ENCODE measurements at places on chromosomes 2 and 18.

DNA sequence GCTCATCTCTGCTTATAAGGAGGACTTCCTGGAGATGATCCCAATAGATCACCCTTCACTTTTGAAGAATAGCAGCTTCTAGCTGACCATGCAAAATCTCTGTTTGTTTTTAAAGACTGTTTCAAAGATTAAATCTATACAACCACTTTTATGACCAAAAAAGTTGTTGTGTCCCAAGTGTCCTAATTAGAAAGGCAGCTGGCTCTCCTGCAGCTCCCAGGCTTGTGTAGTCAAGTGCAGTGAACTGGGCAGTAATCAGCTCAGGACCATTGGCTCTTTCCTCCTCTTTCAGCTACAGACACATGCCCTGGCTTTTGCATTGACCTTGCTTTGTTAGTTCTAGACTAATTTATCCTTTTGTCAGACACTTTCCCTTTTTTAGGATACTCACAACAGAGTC is 10.4 kb downstream of the ST8SIA3 start:
- DNase-seq: no peak

DNA sequence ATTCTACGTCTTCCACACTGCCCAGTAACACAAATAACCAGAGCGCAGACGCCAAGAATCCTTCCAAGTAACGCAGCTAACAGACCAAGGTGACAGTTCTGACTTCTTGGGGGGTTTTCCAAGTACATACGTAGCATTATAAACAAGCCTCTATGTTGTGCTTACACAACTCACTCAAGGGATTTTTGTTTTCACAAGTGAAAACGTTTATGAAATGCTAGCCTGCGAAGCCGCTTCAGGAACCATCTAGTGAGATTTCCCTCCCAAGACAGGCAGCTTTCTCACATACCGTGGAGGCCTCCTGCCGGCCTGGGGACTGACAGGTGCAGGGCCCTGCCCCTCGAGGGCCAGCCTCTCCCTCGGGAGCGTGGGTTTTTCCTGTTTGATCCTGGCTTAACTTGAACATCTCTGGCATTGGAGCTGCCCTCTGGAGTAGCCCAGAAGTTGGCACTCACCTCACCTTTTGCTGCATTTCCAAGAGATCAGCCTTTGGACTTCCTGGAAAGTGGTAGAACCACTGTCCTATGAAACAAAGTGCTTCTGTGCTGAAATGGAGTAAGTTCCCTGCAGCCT is 151.1 kb downstream of the MBP start:
- no peak for DNase-seq

- no peak for DNase-seq
Measured at GRCh38 chr2:161102770-161103450, 57.3 kb upstream of the TANK start.

DNA sequence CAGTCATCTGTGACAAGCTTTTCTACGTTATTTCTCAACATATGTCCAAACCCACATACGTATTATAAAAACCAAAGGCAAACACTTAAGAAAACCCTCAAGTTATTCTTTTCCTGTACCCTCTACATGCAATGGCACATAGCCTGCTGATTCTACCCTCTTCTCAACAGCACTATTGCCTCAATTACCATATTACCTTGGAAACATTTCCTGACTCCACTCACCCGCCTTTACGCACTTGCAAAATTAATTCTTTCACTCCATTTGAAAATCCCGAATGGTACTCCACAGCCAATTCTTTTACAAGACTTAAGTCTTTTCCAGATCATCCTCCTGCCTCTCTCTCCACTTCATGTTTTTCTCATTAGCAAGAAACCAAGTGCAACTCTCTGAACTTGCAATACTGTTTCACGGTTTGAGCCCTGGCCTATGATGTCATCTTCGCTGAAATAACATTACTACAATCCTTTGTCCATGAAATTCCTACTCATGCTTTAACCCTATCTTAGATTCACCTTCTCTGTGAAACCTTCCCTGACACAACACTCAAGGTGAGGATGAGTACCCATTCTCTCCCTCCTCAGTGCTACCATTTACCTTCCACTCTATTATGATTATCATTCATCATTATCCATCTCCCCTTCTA is 29.0 kb downstream of the SESTD1 start:
- DNase-seq: no peak

GRCh38 chr2:239361311-239361642 is 39.5 kb downstream of the HDAC4 start:
- DNase-seq: no peak

DNA sequence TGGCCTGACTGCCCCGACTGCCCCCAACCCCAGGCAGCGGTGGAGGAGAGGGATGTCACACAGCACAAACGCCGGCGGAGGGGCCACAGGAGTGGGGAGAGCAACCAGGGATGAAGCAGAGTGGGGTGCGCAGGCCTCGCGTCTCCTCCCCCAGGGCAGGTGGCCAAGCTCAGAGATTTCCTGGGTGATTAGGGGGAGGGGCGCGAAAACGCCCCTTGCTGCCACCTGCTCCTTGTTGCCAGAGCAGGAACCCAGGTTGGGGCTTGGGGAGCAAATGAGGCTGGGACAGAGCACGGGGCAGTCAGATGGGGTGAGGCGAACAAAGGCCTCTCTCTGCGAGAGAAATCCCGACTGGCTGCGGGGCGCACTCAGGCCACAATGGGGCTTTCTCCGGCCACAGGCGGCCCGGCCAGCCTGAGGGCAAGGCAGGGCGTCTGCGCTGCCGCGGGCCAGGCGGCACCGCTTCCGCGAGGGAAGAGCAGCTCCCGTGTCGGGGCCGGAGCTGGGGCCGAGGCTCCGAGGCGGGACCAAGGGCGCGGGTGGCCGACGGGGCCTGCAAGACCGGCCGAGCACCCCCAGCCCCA is 11.5 kb downstream of the TEX44 start:
- DNase-seq: peak; percentile 61

DNA sequence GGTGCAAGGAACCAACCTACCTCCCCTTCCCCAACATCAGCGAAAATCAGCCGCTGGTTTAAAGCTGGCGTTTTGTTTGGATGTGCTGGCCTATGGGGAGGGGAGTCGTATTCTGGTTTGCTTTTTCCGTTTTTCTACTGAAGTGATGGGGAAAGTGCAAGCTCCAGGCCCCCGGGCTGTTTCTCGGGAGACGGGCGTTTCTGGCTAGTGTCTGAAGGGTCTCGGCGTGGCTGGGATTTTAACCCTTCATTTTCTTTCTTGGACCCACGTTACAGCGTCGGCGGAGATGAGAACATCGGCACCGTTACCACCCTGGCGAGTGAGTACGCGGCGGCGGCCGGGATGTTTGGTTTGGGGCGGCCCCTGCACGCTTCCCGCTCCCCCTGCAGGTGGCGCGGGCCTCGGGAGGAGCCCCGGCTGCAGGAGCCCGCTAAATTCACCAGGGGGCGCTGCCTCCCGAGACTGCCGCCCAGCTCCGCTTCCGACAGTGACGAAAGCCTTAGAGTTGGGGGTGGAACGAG is 70.7 kb downstream of the PLB1 start:
- peak; percentile 85 for DNase-seq

DNA sequence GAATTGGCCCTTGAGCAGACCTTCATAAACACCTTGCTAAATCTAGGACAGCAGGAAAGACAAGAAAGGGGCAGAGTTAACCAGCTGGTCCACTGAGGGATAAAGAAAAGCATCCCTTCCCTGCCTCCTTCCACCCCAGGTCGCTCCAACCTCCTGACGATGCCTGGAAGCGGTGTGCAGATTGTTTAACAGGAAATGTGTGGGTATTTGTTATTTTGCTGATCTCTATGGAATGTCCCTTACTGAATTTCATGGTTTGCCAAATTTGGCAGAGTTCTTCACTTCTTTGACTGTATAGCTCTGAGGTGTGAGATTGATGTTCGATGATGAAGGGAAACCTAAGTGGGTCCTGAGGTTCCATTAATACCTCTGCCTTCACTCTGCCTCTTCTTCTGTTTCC is 72.9 kb downstream of the MAP3K20 start:
- no peak for DNase-seq

- peak; percentile 72 for DNase-seq
Measured at GRCh38 chr2:119290859-119291587, 67.4 kb downstream of the STEAP3 start.

- DNase-seq: peak; percentile 45
Measured at GRCh38 chr2:223418131-223418530, 184.0 kb downstream of the SCG2 start.

DNA sequence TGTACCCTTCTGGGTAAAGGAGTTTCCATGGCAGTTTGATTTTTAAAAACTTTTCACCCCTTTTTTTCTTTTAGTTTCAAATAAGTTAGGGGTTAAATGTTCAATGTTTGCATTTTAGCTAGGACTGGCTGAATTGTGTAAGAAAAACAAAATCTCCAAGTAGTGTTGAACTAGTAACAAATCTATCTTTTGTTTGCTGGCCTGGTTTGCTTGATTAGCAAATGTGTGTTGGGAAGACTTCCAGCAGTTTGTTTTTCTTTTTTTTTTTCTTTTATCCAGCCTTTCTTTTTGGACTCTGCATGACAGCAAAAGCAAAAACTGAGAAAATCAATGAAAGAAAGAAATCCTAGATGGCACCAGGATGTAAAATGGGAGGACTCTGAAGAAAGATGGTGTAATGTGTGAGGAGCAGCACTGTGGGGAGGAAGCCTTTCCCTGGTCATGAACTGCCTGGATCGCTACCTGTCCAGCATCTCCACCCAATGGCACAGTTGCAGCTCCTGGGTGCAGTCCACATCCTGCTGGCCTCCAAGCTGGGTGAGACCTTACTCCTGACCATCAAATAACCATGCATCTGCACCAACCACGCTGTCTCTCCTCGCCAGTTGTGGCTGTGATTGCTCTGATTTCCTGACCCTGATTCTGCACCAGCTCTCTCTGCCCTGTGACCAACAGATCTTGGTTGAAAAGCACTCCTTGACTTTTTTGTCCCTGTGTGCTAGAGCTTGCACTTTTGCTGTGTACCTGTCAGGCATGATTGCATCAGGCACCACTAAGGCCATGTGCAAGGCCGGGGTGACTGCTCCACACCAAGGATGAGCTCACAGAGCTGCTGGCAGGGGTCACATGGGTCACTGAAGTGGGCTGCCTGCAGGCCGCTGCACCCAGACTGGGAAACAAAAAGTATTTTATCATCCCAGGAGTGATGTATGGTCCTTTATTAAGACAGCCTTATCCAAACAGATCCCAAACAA is 71.2 kb upstream of the ZNF236 start:
- DNase-seq: no peak

DNA sequence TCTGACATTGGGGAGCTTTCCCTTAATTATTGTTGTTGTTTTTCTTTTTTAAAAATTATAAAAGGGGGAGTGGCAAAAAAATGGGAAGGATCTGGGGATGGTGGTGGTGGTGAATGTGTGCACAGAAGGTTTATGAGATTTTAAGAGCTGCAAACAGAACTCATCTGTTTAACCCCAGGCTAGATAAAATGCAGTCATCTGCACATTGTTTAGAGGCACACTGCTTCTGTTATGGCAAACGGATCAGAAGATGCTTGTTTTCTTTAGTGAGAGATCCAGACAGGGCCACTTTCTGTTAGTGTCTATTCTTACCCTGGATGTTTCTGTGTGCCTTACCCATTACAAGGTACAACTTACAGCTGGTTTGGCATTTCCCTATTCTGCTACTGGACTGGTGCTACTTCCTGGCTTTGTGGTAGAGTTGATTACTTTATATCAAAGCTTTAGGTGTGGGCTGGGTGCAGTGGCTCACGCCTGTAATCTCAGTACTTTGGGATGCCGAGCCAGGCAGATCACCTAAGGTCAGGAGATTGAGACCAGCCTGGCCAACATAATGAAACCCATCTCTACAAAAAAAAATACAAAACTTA is 68.2 kb upstream of the NRP2 start:
- no peak for DNase-seq

- no peak for DNase-seq
Measured at GRCh38 chr2:186636800-186637496, 47.1 kb downstream of the ITGAV start.

GRCh38 chr2:33484042-33484621 is 7.7 kb downstream of the RASGRP3 start:
- no peak for DNase-seq

DNA sequence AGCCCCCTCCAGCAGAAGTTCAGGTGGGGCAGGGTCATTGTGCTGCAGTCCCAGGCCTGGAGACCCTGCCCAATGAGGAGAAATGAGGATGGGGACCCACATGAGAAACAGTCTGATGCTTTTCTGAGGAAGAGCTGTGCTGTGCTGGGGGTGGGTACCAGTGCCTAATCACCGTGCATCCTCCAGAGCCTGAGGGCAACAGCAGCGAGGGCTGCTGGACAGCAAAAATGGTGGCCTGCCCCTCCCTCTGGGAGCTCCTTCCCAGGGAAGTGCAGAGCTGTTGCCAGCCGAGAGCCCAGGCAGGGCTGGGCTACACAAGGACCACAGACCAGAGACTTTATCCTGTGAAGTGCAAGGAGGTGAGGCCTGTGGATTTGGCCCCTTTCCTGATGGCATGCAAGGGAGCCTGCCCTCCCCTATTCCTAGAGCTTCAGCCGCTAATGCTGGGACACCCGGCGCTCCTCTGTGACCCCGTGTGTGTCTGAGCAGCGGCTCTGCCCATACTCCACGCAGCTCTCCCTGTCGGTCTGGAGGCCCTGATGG is 134.8 kb downstream of the DSEL start:
- DNase-seq: no peak

DNA sequence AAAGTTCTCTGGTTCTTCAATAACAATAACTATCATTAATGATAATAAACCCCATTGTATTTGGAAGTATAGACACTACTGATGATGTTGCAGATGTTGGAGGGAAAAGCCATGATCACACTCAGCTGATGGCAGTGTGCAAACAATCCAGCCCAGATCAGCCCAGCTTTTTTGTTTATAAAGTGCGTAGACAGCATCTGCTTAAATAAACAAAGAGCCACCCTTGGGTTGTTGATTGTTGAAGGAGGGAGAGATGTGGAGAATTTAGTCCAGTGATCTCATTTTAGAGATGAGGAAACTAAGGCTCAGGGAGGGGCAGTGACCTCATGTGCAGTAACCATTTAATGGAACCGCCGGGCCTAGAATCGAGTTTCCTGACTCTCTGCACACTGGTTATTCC is 56.0 kb upstream of the MEX3C start:
- DNase-seq: no peak

DNA sequence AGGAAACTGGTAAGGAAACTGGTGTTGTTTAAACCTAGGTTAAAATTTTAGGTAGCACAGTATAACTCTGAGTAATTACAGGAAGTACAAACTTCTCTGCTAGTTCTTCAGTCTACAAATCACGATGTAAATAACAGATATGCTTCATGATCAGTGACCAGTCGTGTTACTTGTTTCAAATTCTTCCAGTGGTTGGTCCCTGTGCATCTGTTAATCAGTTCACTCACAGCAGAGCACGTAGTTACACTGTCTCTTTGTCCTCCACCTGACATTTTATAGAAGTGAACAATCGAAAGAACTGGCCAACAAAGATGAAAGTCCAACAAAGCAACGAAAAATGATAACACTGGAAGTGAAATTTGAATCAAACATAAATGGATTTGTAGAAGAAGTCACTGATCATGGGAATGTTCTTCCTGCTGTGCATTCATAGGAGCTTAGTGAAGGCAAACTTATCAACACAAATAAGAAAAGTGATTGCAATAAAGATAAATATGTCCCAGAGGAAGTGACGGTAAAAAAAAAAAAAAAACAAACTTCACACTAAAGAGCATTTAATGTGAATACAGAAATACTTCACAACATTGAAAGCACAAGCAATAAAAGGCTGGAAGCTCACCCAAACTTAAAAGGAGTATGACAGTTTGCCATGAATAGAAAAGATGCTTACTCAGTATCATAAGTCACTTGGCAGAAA is 7.0 kb downstream of the EIF2AK2 start:
- DNase-seq: no peak

Measured in body of pancreas (tissue), 4 donors.